NCI-H345 (cell line): ENCODE measurements at places on chromosomes 7 and 10.
A peak's percentile ranks its signal among the peaks of the same experiment; 100 is the strongest.

DNA sequence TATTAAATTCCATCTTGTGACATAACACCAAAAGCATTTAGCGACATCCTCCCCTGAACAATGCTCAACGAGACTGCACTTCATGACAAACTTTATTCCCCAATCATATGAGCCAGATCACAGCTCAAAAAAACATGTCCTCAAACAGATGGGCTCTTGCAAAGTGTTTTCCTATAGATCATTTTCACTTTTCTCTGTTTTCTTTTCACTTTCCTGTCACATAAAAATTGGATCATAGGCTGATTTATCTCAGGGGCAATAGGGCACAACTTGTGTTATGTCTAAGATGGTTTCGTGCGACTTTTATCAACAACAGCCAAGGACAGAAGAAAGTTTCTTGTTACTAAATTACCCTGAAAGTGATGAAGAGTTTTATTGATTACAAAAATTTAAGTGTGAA, 206.1 kb downstream of the WDR11 start:
- no peak for DNase-seq

- peak; percentile 68 for DNase-seq
These were observed 47.8 kb downstream of the HERPUD2 start for GRCh38 chr7:35647171-35647574.

DNA sequence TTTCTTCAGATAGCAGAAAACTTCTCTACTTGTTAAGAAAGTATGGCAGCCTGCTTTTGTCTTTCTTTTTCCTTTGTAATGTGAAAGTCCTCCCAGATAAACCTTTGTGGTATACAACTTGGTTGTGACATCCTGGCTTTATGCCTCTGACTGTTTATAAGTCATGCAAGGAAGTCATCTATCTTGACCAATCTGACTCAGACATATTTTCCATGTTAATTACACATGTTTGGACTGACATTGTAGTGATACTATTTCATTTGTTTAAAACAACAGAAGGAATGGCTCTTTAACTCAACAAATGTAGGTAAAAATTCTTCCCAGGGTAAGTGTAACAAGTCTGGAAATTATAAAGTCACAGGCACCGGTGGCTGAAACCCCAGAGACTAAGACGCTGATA, 341.6 kb upstream of the MEOX2 start:
- DNase-seq = no peak

- no peak for DNase-seq
These were observed 37.1 kb upstream of the TOMM7 start for GRCh38 chr7:22859641-22860290.

DNA sequence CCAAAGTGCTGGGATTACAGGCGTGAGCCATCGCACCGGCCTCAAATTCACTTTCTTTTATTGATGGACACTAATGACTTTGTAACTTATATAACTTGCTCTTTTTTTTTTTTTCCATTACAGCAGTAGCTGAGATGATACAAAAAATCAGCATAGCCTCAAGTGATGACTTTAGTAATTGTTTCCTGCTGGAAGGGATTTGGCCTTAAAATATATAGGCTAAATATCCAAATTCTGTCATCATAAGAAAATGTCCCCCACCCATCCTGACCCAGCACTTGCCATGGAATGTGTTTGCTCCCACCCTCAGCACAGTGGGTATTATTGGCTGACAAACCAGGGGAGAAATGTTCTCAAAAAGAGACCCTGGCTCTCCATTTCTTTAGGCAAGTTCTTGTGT, 1264.1 kb upstream of the AUTS2 start:
- DNase-seq = no peak
